ENCODE measurements at places on chromosomes 7 and 10.

DNA sequence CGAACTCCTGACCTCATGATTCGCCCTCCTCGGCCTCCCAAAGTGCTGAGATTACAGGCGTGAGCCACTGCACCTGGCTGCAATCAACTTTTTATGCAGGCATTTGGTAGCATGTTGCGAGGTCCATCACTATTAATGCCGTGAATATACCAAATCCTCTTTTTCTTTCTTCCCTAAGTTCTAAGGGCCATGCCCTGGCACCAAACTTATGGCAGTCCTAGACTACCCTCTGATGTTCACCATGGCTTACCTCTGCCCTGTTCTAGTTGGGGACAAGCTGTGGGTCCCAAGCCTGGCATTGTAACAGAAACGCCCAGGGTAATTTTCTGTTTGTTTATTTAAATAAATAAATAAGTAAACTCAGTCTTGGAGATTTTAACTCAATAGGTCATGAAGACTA is 13.3 kb downstream of the PRSS2 start:
- peaks cover 5% of the 10 kb centered on the region for H3K4me1 ChIP-seq
- H3K27ac ChIP-seq, result no peak overlapping the region
- H3K27me3 ChIP-seq, result peaks cover 10% of the 10 kb centered on the region
- no peak for DNase-seq

GRCh38 chr10:101535949-101536348 is 52.1 kb downstream of the POLL start:
- H3K36me3 ChIP-seq, result peaks cover 44% of the 10 kb centered on the region
- no peak for DNase-seq
- no peak overlapping the region for H3K27ac ChIP-seq
- H3K27me3 ChIP-seq, result no peaks in the 10 kb centered on the region

GRCh38 chr10:89032141-89032891 is 41.7 kb downstream of the FAS start:
- H3K36me3 ChIP-seq, result no peaks in the 10 kb centered on the region
- H3K4me1 ChIP-seq, result peaks cover 6% of the 10 kb centered on the region
- no peak for DNase-seq
- H3K27me3 ChIP-seq, result peaks cover 22% of the 10 kb centered on the region

DNA sequence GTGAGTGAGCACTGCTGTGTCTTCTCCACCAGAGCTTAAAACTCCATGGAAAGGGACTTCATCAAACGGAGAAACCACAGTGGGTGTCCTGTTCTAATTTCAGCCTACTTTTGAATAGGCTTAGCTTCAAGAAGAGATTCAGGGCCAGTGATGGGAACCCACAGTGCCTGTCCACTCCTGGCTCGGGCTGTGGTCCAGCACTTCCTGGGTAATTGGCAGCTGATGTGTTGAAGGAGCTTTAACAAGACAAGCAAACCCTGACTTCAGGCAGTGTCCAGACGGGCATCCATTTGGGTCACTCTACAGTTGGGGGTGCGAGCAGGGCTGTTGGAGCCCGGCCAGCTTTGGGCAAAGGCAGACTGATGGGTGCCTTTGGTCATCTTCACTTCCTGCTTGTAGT is 14.5 kb downstream of the VWC2 start:
- H3K27ac ChIP-seq, result no peak overlapping the region
- H3K36me3 ChIP-seq, result no peaks in the 10 kb centered on the region
- H3K27me3 ChIP-seq, result no peaks in the 10 kb centered on the region
- DNase-seq, result no peak
- no peaks in the 10 kb centered on the region for H3K4me1 ChIP-seq
- no peak overlapping the region for H3K4me3 ChIP-seq

- no peaks in the 10 kb centered on the region for H3K36me3 ChIP-seq
- H3K4me3 ChIP-seq, result no peak overlapping the region
- no peak for DNase-seq
- H3K4me1 ChIP-seq, result peaks cover 29% of the 10 kb centered on the region
- no peaks in the 10 kb centered on the region for H3K27me3 ChIP-seq
Measured at GRCh38 chr7:41148521-41148951, 554.4 kb downstream of the INHBA start.

- no peak overlapping the region for H3K4me3 ChIP-seq
- H3K36me3 ChIP-seq, result peaks cover 15% of the 10 kb centered on the region
Measured at GRCh38 chr7:127962589-127963361, 68.5 kb downstream of the LRRC4 start.

DNA sequence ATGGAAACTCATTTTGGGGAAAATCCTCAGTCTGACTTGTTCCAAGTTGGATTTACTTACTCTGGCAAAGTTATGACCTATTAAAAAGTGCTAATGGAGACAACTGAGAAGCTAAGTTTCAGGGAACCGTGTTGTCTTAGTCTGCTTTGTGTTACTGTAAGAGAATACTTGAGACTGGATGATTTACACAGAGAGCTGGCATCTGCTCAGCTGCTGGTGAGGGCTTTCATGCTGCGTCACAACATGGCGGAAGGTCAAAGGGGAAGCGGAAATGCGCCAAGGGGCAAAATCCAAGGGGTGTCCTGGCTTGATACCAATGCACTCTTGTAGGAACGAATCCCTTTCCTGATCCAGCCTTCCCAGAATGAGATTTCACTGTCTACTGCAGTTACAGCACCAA is 46.4 kb downstream of the MTURN start:
- H3K27ac ChIP-seq, result no peak overlapping the region
- H3K36me3 ChIP-seq, result no peaks in the 10 kb centered on the region
- DNase-seq, result no peak

DNA sequence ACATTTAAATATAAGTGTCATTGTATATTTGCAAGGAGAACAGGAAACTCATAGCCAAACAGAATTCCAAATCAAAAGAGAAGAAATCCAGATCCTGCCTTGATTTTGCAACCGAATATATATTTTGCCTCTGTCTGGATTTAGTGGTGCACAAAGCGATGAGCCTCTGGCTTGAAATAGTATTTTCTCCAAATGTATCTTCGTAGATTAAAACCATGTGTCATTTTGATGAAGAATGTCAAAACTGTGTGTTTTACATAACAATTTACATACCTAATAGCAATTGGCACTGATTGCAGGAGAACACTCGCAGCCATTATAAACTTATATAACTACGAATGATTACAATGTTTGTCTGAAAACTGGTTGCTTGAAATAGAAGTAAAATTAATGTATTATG is 156.4 kb downstream of the ARID5B start:
- no peak for DNase-seq
- H3K4me1 ChIP-seq, result peaks cover 95% of the 10 kb centered on the region
- peak overlapping the region; percentile 81 for H3K27ac ChIP-seq

GRCh38 chr7:50310361-50310760 is 5.8 kb downstream of the IKZF1 start:
- no peak for DNase-seq
- no peak overlapping the region for H3K4me3 ChIP-seq
- no peaks in the 10 kb centered on the region for H3K4me1 ChIP-seq
- H3K27ac ChIP-seq, result no peak overlapping the region
- H3K27me3 ChIP-seq, result peaks cover 73% of the 10 kb centered on the region
- H3K36me3 ChIP-seq, result no peaks in the 10 kb centered on the region
